Central memory CD8-positive, alpha-beta T cell (primary cell): ENCODE measurements at places on chromosomes 11 and 22.

DNA sequence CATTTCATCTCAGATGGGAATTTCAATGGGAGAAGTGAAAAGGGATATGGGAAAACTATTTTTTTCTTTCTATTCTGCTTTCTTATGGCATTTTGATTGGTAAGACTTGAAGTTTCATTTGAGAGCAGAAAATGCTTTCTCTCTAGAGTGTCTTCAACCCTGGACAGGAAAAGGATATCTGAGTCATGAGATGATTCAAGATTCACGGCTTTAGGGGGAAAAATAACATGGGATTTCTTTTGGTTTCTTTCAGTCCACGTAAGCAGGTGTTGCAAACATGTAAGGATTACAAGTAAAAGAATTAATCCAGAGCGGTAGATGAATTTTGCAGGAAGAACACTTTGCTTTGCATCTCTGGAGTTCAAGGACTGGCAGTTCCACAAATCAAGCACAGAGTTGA lies 1001.0 kb upstream of the TENM4 start:
- DNase-seq, result no peak
- no peak overlapping the region for H3K27ac ChIP-seq
- no peaks in the 10 kb centered on the region for H3K36me3 ChIP-seq
- no peak overlapping the region for H3K4me3 ChIP-seq
- H3K27me3 ChIP-seq, result no peaks in the 10 kb centered on the region
- no peaks in the 10 kb centered on the region for H3K4me1 ChIP-seq

DNA sequence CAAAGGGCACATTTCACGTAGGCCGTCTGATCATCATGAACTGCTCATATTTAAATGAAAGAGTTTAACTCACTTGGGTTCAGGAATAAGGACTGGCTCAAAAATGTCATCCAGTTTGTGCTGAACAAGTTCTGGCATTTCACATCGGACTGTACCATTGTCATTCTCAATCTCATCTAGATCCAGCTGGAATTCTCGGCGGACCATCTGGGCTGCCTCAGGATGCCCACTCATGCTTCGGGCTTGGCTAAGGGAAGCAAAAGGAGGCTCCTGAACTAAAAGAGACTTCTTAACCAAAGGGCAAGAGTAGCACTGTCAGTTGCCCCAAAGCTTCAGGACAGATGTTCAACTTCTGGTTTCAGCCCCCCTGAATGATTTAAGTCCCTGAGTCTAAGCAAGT lies 40.2 kb downstream of the F2 start:
- H3K36me3 ChIP-seq, result peaks cover 64% of the 10 kb centered on the region
- H3K4me1 ChIP-seq, result no peaks in the 10 kb centered on the region
- DNase-seq, result no peak

- no peaks in the 10 kb centered on the region for H3K36me3 ChIP-seq
- no peak overlapping the region for H3K27ac ChIP-seq
Measured at GRCh38 chr11:120632579-120632978, 121.0 kb downstream of the GRIK4 start.

- DNase-seq, result no peak
- H3K27me3 ChIP-seq, result no peaks in the 10 kb centered on the region
- H3K4me3 ChIP-seq, result no peak overlapping the region
- H3K27ac ChIP-seq, result no peak overlapping the region
- no peaks in the 10 kb centered on the region for H3K4me1 ChIP-seq
Measured at GRCh38 chr11:40273192-40273732, 1186.2 kb downstream of the LRRC4C start.

DNA sequence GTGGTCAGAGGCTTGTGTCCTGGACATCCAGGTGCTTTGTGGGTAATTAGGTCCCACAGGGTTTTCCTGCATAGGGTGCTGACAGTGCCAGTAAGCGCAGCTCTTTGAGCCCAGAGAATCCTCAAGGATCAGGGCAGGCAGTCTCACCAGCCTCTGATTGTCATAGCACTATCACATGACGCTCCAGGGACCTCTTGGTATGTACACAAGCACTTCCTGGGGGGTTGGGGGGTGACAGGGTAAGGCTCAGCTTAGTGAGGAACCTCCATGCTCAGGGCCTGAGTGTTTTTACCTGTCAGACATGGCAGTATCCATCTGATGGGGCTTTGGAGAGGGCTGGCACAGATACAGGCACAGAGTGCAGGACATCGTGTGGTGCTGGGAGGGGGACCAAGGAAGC lies 27.9 kb upstream of the SUSD2 start:
- H3K27ac ChIP-seq, result peak overlapping the region; percentile 79
- H3K36me3 ChIP-seq, result peaks cover 7% of the 10 kb centered on the region
- no peaks in the 10 kb centered on the region for H3K27me3 ChIP-seq
- peak; percentile 31 for DNase-seq

DNA sequence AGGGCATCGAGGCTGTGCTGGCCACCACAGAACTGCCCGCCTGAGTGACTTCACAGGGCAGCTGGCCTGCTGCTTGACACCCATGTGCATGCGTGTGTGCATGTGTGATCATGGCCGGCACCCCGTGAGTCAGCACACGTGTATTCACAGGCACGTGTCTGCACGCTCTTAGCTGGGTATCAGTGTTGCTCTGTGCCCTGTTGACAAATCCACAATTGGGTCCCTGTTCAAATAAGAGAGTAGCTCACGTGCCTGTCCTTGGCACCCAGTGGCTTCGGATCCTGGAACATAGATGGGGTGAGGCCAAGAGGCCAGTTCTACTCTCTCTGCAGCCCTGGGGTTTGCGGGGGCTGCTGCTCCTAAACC lies 14.0 kb downstream of the B3GAT1 start:
- H3K36me3 ChIP-seq, result no peaks in the 10 kb centered on the region
- H3K4me3 ChIP-seq, result no peak overlapping the region
- peaks cover 10% of the 10 kb centered on the region for H3K27me3 ChIP-seq
- H3K27ac ChIP-seq, result no peak overlapping the region
- DNase-seq, result no peak
- peaks cover 40% of the 10 kb centered on the region for H3K4me1 ChIP-seq

- H3K4me3 ChIP-seq, result peak overlapping the region; percentile 79
- H3K27ac ChIP-seq, result no peak overlapping the region
- peaks cover 29% of the 10 kb centered on the region for H3K27me3 ChIP-seq
- H3K4me1 ChIP-seq, result peaks cover 7% of the 10 kb centered on the region
- H3K36me3 ChIP-seq, result peaks cover 2% of the 10 kb centered on the region
- no peak for DNase-seq
Measured at GRCh38 chr22:39349506-39349966, 255 bp upstream of the SYNGR1 start.
